ENCODE measurements at places on chromosomes 2 and 18. TPM values are rescaled to one million over a fixed set of nuclear protein-coding genes. Genes with fewer than 3 reads are reported as not detected.

- no peak for DNase-seq
Observed at GRCh38 chr2:120679526-120679925, 56.1 kb upstream of the GLI2 start.

DNA sequence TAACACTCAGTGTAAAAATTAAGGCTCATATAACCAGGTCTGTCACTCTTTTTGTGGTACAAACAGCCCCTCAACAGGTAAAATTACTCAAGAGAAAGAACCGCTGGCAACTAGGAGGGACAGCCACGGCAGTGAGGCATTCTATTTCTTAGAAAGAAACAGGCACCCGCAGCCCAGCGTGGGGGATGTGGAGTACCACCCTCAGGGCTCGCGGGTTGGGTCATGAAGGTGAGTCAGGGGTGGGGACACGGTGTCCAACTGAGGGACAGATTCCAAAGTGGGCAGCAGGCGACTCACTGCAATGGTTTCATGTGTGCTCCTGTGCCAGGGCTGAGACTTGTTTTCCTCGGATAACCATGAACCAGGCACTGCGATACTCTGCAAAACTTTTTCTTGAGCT lies 129.4 kb downstream of the DTNB start:
- no peak for DNase-seq

DNA sequence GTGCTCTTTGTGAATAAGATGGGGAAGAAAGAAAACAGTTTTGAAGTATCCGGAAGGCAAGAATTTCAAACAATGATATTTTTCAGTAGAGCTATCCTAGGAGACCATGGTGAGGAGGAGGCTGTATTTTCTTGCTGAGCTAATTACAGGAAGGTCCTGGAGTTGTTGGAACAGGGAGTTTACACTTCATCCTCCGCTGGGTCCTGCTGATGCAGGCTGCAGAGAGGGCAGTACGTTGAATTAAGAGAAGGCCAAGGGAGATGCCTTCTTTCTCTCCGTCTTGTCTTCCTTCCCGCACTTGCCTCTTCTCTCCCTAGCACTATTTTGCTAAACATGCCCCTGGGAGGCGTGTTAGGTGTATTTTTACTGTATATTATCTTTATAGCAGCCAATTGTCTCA lies 60.0 kb upstream of the EDAR start:
- DNase-seq, result no peak

GRCh38 chr2:214079032-214079431 lies 331.8 kb upstream of the VWC2L start:
- DNase-seq, result no peak

- no peak for DNase-seq
Observed at GRCh38 chr2:173436088-173436487, 81.4 kb downstream of the CDCA7 start.

DNA sequence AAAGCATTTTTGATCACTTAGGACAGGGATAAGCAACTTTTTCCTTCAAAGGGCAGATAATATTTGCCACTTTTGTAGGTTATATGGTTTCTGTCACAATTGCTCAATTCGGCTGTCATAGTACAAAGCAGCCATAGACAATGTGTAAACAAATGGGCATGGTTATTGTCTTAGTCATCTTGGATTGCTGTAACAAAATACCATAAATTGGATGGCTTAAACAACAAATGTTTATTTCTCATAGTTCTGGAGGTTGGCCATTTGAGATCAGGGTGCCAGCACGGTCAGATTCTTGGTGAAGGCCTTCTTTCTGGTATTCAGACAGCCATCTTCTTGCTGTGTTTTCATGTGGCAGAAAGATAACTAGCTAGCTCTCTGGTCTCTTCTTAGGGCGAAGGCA lies 91.2 kb downstream of the TAF4B start:
- DNase-seq, result no peak

DNA sequence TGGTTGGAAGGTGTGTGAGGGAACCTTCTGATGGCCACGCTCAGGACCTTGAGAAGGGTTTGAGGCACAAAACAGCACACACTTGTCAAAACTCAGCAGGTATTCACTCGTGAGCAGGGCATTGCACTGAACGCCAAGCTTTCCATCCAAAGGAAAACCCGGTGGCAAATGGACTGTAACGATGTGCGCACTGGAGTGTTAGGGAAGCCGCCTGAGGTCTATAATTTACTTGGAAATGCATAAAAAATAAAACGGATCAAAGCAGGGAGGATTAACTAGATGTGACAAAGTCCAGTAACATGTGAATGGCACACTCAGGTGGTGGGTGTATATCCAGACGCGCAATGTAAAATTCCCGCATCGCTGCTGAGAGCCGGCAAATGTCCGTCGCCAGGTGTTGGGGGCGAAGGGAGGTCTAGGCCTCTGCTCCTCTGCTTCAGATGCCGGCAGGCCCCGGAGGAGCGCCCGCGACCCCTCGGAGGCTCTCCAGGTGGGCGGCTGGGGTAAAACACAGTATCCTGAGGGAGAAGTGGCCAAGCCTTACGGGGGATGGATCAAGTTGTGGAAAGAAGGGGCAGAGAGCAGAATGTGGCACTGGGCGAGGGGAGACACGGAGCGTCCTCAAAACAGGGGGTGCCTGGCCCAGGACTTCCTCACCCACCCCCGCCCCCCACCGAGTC lies 15.3 kb downstream of the HES6 start:
- no peak for DNase-seq

DNA sequence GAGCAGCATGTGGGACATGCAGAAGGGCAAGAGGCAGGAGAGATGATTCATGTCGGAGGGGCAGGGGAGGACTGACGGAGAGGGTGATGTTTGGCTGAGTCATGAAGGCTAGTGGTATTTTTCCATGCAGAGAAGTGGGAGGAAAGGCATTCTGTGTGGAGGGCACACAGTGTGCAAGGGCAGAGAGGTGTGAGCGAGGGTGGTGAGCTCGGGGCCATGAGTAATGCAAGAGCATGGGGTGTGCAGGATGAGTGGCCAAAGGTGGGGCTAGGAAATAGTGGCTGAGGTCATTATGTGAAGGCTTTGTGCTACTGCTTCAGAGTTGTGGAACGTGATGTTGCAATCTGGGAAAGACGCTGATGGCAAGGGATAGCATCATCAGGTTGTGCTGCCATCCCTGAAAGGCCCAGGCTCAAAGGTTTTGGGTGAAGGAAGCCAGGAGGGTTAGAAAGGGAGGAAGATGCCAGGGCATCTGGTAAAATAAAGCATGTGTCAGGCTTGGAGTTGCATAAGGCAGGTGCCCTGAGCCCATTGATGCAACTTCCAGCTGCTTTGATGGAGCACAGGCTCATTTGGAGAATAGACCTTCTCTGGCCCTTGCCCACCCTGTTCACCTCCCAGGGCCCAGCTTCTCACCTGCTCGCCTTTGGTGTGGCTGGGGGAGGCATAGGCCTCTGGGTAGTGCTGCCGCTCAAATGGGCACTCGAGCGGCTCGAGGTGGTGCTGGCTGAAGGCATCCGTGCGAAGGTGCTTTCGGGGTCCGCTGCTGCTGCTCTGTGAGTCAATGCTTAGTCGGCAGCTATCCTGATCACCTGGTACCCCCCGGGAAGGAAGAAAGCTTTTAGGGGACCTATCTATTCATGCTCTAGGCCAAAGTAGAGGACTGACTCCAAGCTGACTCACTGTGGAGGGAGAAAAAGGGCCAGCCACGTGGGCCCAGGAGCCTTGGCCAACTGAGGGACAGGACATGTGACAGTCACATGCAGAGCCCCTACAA lies 37.5 kb downstream of the PAX8 start:
- no peak for DNase-seq

GRCh38 chr18:56576826-56577573 lies 61.4 kb downstream of the TXNL1 start:
- DNase-seq, result no peak

DNA sequence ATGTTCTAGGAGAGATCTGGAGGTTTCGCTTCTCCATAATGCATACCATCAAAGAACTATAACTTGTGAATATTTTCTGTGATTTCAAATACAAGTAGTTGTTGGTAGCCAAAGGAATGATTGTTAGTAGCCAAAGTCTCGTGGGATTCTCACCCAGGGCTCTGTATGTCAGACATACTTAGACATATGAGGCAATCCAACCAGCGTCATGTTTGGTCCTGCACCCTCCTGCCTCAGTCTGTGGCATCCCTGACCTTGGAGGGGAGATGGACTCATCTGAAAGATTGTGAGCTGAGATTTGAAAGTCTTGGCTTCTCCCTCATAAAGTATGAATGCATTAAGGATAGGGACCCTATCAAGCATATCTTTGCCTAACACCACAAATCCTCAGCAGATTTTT lies 81.2 kb downstream of the CTIF start:
- no peak for DNase-seq

DNA sequence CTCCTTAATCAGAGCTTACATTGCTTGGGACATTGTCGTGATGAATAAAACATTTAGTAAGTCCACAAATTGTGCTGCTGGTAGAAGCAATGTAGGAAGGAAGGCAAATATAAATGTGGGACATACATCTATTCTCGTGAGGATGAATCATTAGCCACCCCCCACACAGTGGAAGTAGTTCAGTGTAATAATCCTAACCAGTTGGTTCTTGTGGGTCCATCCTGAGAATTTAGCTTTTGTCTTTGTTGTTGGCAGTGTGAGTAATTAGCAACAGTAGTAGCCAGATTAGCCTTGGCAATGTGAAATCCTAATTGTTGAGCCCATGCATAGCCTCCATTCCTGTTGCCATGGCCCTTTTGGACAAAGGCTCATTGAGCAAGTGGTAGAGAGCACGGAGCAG lies 532.1 kb downstream of the FBXO15 start:
- DNase-seq, result no peak

GRCh38 chr2:64609942-64610281 lies 43.8 kb downstream of the SERTAD2 start:
- no peak for DNase-seq

DNA sequence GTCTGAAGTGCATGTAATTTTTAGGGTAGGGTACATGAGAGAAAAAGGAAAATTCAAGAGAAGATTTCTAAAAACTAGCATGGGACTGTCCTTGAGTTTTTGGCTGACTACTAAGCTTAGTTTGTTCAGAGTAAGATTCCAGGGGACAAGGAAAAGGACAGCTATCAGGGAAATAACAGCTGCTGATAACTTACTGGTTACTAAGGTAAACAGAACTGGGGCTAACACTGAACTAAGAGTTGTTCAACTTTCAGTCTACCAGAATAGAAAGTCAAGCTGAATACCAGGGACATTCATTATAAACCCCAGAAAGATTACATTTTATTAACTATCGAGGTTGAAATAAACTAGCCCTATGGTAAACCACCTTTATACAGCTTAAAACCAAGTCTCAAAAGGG lies 261.8 kb upstream of the CYRIA start:
- DNase-seq, result no peak

- no peak for DNase-seq
Observed at GRCh38 chr18:59379772-59380522, 20.9 kb upstream of the LMAN1 start.

The REG3A gene
- 3.1 TPM for total RNA-seq

DNA sequence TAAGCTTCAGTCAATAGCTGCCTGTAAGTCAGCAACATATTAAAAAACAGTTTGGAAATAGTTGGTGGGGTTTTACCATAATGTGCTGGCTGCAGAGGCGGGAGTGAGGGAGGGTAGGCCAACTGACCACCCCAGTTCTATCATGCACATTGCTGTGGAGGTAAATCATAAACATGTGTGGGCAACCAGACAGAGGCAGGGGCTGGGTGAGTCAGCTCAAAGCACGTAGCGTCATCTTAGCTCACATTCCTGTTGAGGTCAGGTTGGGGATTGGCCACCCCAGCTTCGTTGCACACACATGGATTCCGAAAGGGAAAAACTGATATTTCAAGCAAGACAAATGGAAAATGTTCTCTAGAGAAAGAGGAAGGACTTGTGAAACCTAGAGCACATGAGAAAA lies 19.5 kb downstream of the GPR45 start:
- no peak for DNase-seq

DNA sequence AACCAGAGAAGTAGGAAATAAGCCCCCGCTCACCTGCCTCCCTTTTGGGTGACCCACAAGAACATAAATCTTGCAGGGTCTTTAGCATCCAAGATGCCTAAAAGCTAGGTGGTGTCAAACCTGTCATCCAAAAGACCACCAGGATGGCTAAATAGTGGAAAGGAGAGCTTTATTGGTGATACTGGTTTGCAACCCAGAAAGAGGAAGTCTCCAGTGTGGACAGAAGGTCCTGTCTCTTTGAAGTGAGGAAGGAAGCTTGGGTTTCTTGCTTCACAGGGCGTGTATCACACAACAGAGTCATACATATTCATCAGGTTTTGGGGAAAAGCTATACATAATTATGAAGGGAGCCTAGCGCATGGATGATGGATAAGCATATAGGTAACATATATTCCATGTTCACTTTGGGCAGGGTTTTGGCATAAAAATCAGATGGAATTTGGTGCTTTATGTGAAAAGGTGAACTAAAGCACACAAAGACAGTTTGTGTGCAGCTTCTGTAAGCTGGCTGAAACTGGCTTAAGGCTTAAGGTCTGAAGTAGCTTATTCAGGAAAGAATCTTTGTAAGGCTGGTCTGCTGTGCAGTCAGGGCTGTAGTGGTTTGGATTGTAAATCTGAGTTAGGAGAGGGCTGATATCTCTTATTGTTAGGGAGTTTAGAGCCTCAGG lies 102.2 kb upstream of the MSH2 start:
- no peak for DNase-seq

DNA sequence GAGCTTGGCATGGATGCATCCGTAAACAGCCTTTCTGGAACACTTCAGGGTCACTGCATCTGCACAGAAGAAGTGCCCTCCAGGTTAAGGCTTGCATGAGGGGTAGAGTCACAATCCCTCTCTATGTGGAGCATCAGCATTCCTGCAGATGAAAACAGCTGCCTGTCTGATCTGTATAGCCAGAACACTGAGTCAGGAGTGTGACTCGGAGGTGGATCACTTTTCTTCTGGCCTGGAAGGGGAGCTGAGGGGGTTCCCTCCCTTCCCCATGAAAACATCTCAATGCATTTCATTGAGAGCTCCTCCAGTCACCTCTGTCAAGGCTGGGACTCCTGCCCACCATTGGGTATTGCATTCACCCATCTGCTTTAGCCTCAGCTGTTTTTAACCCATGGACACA lies 72.5 kb upstream of the SERPINE2 start:
- no peak for DNase-seq
